CD4-positive, alpha-beta T cell treated with Interleukin-2 at 100 ng/mL for 4 hours (primary cell): ENCODE measurements at places on chromosomes 1 and 21.

DNA sequence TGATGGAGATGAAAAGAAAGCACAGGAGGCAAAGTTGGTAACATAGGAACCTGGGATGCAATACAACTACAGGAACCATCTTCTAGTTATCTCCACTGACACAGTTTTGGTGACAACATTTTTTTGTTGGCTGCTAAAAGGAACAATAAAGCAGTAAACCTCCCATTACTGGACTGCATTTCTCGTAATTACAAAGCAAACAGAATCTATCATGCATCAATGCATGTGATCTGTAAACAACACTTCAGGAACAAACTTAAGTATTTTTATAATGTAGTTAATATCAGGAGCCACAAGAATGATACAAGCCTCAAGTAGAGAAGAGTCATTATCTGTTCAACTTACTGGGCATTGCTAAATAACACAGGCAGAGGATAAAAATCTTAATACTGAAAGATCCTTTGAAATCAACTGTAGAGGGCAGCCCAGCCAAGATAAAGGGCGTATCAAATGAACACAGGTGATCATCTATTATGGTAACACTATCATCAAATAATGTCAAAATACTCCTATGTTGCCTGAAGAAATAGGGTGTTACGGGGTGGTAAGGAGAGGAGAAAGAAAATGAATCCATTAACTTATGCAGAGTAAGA is 193.3 kb downstream of the EIF4G3 start:
- no peak for DNase-seq

GRCh38 chr1:25727635-25728286 is 72.2 kb upstream of the SELENON start:
- no peak for DNase-seq

- peak; percentile 5 for DNase-seq
These were observed 37.3 kb downstream of the CHAF1B start for GRCh38 chr21:36422279-36423098.

DNA sequence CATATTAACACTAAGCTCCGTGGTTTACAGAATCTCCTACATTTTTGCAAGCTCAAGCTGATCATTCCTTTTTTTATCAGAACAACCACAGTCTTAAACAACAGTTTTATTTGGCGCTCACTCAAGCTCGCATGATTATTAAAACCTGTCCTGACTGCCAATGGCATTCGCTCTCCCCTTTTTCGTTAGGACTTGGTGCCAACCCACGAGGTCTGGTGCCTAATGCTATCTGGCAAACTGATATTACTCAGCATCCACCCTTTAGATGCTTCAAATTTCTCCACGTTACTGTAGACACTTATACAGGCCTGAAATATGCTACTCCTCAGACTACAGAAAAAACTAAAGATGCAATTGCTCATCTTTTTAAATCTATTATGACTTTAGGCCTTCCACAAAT is 23.0 kb upstream of the ITLN1 start:
- no peak for DNase-seq

- no peak for DNase-seq
These were observed 220.5 kb upstream of the MAP1LC3C start for GRCh38 chr1:242219298-242219901.

DNA sequence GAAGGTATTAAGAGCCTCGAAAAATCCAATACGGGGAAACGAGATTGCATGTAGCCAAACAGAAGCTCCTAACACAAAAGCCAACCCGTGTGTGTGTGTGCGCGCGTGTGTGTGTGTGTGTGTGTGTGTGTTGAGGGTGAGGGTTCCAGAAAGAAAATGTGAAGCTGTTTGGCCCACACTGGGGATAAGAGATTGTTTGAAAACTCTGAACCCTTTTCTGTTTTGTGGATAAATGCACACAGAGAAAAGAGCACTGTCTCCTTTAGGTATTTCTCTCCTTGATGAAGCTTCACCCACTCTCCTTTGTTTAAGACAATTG is 1.9 kb downstream of the WLS start:
- DNase-seq = no peak

DNA sequence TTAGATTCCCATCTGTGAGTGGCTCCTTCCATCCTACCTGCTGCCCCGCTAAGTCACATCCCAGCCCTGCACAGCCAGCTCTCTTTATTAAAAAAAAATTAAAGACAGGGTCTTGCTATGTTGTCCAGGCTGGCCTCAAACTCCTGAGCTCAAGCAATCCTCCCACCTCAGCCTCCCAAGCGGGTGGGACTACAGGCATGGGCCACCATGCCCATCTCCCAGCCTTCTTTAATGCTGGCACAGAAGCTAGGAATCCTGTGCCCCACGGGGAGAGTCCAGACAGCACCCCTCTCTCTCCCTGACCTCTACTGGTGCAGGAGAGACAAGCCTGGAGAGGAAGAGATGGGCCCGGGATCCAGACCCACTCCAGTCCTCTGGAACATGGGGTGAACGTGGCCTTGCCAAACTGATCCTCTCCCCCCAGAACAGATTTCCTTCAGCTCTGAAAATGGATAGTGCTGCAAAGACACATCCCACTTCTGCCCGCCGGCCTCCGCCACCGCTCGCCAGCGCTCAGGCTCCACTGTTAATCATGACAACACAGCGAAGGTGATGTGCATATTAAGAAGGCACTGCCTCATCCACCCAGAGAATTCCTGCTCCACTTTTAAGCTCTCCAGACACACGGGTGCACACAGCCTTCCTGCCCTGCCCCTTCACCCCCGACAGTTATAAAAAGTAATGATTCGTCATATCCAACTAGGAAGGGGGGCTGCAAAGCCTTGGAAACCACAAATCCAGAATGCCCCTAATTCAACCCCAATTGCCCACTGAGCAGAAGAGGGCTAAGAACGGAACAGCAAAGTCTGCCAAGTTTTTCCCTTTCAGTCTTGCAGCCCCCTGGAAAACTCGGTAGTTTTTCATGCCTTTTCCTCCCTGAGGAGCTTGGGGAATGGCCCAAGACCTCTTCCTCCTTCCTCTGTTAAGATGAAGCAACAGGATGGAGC is 68.1 kb downstream of the MRPL37 start:
- DNase-seq = no peak

- no peak for DNase-seq
These were observed 1.5 kb downstream of the CNST start for GRCh38 chr1:246567646-246568235.

GRCh38 chr1:84259989-84260388 is 41.5 kb upstream of the SAMD13 start:
- DNase-seq = no peak

- DNase-seq = peak; percentile 17
These were observed 1.3 kb upstream of the RC3H1 start for GRCh38 chr1:174023440-174023839.

DNA sequence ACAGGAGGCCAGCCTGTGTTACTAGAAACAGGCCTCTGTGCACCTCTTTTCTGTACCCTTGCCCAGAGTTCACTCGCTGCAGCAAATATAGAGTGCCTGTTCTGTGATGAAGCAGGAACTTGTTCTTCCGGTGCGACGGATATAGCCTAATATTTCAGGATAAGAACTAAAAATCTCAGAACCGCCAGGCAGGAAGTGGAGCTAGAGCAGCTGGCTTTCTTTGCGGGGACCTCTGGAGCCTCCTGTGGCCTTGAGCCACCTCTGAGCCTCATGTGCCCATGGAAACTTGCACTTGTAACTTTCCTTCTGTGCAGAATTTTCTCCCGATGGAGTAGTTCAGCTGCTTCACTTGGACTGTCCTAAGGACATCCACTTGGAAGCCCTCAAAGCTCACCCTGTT is 44.5 kb upstream of the VAMP3 start:
- DNase-seq = no peak

- no peak for DNase-seq
These were observed 172.2 kb upstream of the L1TD1 start for GRCh38 chr1:62022382-62022983.

- DNase-seq = peak; percentile 51
These were observed 153.5 kb downstream of the TGFBR3 start for GRCh38 chr1:91732291-91733107.

- DNase-seq = no peak
These were observed 54.1 kb downstream of the SERINC2 start for GRCh38 chr1:31467005-31467674.

DNA sequence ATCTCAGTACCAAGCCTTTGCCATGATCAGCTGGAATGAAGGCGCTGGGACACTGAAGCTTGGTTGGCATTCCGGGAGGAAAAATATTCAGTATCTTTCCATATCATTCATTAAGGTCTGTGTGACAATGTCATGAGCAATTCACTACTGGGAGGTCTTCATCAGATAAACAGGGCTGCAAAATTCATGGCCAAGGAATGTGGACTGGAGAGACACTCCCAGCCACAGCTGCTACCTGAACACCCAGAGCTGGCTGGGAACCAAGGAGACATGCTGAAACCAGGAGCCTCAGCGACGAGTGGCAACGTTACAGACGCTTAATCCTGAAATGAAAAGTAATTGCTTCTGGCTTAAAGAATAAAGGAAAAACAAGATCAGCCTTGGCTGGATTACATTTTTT is 30.6 kb upstream of the DDAH1 start:
- no peak for DNase-seq

DNA sequence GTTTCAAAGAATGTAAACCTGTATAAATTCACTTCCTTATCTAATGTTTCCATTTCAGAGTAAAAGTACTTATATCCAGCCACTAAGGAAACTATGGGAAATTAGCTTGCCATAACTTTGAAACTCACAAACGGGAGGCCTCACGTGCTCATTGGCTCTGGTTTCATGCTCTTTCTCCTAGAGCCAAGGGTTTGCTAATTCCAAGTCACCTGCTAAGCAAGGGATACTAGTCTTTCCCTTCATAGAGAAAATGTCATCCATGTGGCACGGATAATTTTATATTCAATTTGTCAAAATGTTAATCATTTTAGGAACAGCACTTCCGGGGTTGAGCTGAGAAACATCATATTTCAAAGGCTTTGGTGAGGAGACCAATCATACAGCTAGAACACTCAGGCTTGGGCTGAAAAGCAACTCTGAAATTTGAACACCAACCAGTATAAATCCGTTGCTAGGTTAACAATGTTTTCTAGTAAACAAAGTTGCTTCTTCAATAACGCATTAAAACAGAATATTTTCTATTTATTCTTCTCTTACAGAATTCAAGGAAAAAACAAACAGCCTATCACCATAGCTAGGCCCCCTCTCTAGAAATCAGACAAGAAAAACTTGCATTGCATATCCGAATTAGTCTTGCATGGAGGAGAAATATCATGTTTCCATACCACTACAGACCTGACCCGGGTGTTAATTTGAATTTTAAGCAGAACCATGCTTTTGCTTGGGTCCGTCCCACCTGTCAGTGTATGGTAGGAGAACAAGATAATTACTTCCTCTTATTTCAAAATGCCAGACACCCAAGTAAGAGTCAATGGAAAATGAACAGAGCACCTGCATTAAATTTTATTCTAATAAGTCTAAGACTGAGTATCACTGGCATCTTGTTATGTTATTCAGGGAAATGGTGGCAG is 196.1 kb upstream of the ESRRG start:
- no peak for DNase-seq

DNA sequence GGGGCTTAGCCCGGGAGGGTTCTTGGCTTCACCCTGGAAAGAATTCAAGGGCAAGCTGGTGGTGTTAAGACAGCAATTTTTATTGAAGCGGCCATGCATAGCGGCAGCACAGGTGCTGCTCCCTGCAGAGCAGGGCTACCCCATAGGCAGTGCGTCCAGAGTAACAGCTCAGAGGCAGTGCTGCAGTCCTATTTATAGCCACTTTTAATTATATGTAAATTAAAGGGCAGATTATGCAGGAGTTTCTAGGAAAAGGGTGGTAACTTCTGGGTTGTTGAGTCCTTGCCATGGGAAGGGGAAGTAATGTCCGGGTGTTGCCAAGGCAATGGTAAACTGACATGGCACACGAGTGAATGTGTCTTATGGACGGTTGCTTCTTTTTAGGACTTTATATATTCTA is 57.0 kb downstream of the VPS26C start:
- no peak for DNase-seq
